ENCODE measurements at places on chromosomes 2 and 18. TPM values are rescaled to one million over a fixed set of nuclear protein-coding genes. Genes with fewer than 3 reads are reported as not detected.

Gene TMEM169
- total RNA-seq = 1.2 TPM

DNA sequence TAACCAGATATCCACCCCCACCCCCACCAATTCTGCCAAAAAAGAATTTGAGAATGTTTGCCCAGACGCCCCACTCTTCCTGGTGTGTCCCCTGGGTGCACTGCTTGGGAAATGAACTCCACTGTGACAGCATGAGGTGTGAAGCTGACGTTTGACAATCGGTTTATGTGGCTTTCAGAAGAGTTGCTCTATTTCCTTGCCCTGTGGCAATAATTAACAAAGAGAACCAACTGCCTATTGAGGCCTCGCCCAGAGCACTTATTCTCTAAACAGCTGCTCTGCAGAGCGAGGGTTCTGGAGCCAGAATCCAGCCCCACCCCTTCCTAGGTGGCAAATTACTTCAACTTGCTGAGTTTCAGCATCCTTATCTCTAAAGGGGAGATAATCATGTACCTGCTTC, 115.8 kb upstream of the SIX3 start:
- H3K4me3 ChIP-seq = no peak overlapping the region
- no peaks in the 10 kb centered on the region for H3K27me3 ChIP-seq
- H3K27ac ChIP-seq = no peak overlapping the region

DNA sequence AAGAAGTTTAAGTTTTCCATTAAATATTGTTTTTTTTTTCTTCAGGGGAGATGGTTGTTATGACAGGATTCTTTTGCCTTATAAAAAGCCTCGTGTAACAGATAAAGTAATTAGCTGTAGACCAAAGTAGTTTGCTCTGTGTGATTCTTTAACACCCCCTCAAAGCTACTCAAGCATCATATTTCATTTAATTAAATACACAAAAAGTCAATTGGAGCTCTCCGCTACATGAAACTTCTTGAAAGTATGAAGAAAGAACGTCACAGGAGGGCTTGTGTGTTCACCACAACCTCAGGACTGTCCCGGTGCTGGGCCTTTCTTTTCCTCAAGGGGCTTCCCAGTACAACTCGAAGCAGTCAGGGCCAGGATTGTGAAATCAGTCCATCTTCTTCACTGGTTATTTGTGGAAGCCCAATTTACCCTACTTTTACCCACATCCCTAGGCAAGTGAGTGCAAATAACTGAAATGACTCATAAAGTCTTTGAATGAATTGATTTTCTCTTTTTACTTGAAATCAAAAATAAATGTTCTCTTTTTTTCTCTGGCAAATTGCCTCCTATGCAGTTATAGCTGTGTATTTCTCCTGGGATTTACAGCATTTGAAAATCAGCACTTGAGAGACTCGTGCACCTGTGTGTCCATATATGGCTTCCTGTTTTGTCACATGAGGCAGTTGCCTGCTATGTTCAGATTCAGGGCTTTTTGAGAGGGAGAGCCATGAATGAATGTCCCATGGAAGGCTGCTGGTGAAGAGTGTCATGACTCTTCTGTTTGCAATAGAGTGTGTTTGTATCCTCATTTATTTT, 48.6 kb downstream of the LINC00305 start:
- no peaks in the 10 kb centered on the region for H3K4me1 ChIP-seq
- no peak overlapping the region for H3K4me3 ChIP-seq
- no peaks in the 10 kb centered on the region for H3K36me3 ChIP-seq
- no peaks in the 10 kb centered on the region for H3K27me3 ChIP-seq

DNA sequence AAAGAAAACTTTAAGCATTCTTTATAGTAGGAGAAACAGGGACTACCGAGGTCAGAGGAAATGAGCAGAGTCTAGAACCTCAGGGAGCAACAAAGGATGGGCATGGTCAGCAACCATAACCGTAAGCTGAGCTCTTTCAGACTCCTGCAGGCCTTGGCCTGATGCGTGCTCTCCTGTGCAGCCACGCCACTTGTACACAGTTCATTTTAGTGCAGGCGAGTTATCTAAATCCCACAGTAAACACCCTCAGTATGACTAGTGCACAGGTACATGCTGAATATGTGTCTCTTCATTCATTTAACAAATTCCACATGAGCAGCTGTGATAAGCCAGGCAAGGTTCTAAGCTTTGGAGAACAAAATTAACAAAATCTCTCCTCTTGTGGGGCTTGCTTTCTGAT, 401.2 kb upstream of the RAB12 start:
- no peak for DNase-seq
- no peaks in the 10 kb centered on the region for H3K4me1 ChIP-seq
- H3K36me3 ChIP-seq = no peaks in the 10 kb centered on the region
- H3K27me3 ChIP-seq = no peaks in the 10 kb centered on the region
- no peak overlapping the region for H3K27ac ChIP-seq

DNA sequence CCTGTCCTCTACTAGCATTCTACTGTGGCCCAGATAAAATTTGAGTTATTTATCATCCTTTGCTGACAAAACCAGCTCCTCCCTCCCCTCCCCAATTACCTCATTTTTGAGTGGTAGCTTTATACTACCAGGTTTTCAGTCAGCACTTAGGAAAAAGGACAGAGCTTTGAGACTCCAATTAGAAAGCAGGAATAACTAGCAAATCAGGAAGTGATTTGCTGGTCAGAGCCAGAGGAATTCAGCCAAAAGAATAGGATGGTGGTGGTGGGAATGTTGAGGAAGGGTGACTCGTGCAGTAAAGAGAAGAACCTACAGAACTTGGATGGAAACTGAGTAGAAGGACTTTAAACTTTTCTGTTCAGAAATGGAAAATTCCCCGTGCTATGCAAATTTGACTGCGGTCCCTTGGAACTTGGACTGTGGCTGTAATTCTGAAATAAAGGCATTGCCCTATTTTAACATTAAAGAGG, 3.7 kb downstream of the MYL12B start:
- no peak overlapping the region for H3K4me3 ChIP-seq
- no peak for DNase-seq
- no peak overlapping the region for H3K27ac ChIP-seq
- H3K4me1 ChIP-seq = peaks cover 80% of the 10 kb centered on the region
- H3K36me3 ChIP-seq = no peaks in the 10 kb centered on the region
- H3K27me3 ChIP-seq = no peaks in the 10 kb centered on the region
